ENCODE measurements at places on chromosomes 16 and 17. TPM values are rescaled to one million over a fixed set of nuclear protein-coding genes. Genes with fewer than 3 reads are reported as not detected.

- no peak for DNase-seq
Observed at GRCh38 chr17:20315311-20315710, 152.0 kb downstream of the LGALS9B start.

DNA sequence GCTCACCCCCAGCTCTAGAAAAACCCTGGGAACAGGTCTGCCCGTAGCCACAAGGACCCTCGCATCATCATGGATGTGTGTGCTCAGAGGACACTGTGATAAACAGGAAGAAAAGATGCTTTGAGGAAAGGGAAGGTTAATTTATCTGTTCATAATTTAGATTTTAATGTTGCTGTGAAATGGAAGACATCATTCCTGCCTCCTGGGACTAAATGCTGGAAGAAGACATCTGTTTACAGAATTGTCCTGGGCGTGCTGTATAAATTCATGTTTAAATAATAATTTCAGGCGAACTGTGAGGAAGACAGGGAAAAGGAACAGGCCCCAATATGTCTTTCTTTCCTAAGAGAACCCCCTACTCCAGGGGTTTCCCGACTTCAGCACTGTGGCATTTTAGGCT, 112.6 kb downstream of the SHISA6 start:
- DNase-seq, result no peak

DNA sequence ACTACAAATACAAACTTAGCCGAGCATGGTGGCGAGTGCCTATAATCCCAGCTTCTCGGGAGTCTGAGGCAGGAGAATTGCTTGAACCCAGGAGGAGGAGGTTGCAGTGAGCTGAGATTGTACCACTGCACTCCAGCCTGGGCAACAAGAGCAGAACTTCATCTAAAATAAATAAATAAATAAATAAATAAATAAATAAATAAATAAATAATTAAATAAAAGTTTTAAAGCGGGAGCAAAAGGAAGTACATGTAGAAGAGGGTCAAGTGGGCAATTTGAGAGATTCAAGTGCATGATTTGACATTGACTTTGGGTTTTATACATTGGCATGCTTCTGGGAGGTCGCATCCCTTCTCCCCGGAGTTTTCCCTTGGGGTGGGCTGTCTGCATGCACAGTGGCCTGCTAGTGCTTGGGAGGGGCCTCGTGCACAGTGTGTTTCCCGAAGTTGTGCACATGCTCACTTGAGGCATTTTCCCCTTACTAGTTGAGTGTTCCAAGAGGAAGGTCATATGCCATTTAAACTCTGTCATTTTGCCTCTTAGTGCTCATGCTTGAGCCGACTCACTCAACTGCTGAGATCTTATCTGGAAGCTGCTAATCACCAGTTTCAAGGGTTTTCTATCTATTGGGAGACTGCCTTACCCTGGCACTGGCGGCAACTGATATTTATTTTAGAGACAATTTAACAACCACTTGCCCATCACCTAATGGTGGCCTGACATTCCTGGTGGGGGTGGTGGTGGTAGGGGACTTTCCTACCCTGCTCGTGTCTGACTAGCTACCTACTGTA, 193.2 kb upstream of the MPHOSPH6 start:
- no peak for DNase-seq

DNA sequence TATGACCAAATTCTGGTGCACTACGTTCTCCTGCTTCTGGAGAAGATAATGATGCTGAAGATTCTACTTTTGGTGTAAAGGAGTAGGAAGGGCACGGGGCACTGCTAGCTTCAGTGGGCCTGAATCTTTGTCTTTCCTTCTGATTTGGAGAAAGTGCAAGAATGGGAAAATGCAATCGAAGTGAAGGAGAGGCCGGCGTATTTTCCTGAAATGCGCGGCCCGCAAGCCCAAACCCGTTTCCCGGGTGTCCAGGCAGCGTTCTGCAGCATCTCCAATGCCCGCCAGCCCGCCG, 372 bp upstream of the NDE1 start:
- no peak for DNase-seq

GRCh38 chr17:82791532-82791931, 39.7 kb downstream of the TBCD start:
- DNase-seq, result no peak

DNA sequence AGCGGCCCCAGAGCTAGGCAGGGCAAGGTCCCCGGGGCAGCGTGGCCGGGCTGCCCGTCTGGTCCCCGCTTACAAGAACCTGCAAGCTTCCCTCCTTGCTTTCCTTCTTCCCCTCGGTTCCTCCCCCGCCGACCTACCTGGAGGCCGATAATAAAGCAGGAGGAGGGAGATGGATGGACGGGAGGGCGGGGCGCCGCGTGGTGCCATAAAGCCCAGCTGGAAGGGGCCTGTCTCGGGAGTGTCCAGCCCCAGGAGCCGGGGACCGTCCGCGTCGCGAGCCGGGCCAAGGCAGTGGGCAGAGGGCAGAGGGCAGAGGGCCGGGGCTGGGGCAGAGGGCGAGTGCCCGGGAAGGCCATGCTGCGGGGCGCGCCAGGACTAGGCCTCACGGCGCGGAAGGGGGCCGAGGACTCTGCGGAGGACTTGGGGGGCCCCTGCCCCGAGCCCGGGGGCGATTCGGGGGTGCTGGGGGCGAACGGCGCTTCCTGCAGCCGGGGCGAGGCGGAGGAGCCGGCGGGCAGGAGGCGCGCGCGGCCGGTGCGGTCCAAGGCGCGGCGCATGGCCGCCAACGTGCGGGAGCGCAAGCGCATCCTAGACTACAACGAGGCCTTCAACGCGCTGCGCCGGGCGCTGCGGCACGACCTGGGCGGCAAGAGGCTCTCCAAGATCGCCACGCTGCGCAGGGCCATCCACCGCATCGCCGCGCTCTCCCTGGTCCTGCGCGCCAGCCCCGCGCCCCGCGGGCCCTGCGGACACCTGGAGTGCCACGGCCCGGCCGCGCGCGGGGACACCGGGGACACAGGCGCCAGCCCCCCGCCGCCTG, at the start of gene BHLHA9:
BHLHA9 (plus strand) TSS at position 235 of the 820 bp plus-strand sequence; CDS start at position 355, 120 bp downstream.
- no peak for DNase-seq

DNA sequence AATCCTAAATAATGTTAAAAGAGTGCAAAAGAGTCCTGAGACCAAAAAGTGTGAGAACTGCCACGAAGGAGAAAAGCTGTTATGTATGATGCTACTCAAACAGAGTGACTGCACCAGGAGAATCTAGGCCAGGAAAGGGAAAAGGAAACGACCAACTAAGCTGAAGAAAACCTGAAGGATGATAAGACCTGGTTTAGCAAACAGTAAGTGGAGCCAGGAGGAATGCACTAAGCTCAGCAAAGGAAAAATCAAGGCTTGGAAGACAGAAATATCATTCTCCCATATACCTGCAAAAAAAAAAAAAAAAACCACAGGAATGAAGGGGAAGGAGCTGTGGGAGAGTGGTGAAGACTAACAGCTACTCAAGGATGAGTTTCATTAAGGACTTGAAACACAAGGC, 21.1 kb downstream of the CMC2 start:
- no peak for DNase-seq

- no peak for DNase-seq
Observed at GRCh38 chr17:71273441-71273840, 847.4 kb upstream of the SOX9 start.

GRCh38 chr17:40735016-40735415, 20.1 kb downstream of the KRT25 start:
- no peak for DNase-seq

Gene TBX6
- 0.51 TPM for polyA plus RNA-seq

Gene B3GNT9
- 1.6 TPM for polyA plus RNA-seq

Gene SP6
- 4.6 TPM for polyA plus RNA-seq

Gene MPV17L
- polyA plus RNA-seq, result not detected

Gene KRTAP2-3
- polyA plus RNA-seq, result not detected
